ENCODE measurements at places on chromosomes 12 and 14.

- DNase-seq, result no peak
Observed at GRCh38 chr12:82300611-82301010, 57.6 kb downstream of the CCDC59 start.

- DNase-seq, result no peak
Observed at GRCh38 chr12:53552361-53553327, 45.4 kb upstream of the NPFF start.

GRCh38 chr12:68361953-68362352 lies 29.8 kb upstream of the MDM1 start:
- no peak for DNase-seq

DNA sequence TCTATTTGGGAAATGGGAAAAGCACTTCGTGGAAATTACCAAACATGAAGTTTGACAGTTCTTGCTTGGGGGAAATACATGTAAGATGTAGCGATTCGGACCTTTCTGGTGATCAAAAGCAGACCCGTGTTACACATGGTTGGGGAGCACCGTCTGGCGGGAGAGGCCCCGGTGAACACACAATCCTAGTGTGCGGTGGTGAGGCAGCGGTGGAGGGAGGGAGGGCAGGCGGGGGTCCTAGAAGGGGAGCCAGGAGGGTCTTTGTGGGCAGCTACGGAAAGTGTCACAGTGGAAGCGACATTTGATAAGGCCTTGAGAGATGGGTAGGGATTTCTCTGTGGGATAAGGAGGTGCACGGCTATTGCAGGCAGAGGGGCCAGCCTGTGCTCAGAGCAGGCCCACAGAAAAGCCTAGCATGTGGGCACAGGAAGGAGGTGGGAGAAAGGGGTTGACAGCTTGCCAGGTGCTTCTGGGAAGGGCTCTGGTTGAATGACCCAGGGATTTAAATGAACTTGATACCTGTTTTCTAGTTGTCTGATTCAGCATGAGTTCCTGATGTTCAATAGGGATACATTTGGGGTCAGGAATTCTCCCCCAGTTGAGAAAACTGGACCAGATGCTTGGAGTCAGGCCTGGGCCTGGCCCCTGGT lies 7.2 kb downstream of the MVK start:
- DNase-seq, result no peak

GRCh38 chr12:4959381-4959780 lies 49.7 kb downstream of the KCNA1 start:
- DNase-seq, result no peak

DNA sequence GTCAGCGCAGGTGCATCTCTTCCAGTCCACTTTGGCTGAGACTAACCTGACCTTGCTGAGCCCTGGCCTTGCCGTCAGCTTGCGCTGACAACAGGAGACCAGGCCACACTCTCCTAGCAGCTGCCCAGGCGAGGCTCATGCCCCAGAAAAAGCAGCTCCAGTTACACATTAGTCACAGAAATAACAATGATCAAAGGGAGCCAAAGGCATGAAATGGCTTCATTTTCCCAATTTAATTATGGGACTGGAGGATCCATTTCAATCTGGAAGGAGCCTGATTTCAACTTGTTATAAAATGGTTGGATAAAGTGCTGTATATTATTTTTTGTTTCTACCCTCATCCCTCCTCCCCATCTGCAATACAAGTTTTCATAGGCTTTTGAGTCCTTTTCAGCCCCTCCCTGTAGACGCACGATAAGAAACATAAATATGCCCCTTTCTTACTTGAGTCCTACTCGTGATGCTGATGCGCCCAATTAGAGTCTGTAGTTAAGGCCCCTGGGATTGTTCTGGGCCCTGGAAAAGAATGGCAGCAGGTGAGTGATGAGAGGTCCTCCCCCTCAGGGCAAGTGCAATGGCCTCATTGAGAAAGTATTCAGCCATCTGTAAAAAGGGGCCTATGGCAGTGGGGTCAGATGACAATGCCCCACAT lies 376.0 kb downstream of the C12orf75 start:
- no peak for DNase-seq

- DNase-seq, result no peak
Observed at GRCh38 chr14:104314251-104314941, 176.0 kb downstream of the KIF26A start.
